T1000 (cell line): ENCODE measurements at places on chromosomes 5 and 9.

DNA sequence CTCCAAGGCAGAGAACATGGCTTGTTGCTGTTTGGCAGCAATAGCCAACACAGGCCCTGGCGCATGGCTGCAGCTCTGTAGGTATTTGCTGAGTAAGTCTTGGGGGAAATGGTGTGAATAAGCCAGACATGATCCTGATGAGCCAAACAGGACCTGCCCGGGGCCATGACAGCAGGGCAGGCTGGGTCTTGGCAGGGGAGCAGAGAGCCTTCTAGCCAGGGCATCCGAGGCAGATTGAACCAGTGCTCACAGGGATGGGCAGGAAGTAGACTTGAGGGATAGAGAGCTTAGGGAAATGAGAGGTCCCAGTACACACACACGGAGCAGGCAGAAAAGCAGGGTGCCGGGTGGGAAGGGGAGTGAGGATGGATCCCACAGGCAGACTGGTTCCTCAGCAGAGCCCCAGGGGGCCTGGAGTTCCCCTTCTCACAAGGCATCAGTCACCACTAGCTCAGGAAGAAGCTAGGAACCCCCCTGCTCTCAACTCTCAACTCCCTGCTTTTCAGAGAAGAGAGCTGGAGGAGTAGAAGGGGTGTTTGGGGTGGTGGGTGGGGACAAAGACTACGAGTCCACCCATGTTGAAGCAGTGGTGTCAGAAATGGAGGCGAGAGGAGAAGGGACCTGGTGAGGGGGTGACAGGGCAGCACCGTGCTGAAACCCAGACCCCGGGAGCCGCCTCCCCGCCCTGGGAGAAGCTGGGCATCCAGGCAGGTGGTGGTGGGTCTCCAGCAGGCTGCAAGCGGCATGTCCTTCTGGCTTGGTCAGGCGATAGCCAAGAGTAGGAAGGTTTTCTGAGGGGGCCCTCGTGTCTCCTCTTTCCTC is 111.1 kb downstream of the RGS3 start:
- DNase-seq: no peak

DNA sequence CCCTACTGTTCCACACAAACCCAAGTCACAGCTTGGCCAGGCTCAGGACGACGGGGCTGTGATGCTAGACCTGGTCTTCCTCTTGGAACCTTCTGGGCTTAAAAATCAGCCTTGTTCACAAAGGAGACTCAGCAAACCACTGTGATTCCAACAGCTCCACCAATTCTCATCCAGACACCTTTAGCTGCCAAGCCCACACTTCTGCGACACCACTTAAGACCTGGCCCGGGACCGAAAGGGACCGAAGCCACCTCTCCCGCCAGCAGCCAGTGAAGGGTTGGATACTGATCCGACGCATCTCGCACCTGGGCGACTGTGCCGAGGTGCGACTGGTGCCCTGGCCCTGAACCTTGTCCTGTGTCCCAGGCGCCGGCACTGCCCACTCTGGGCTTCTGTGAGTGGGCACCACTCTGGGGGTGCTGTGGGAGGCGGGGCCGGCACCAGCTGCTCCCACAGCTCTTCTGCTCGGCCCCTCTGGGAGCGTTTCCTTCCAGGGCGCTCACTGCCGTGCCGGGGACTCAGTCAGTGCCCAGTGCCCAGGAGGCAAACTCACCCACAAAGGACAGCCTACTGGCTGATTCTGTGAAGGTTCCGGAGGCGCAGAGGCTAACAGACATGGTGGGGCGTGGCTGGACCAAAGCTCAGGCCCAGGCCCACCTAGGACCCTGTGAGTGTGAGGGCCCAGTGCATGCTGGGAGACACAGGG is 50.9 kb downstream of the EXD3 start:
- no peak for DNase-seq

- no peak for DNase-seq
Observed at GRCh38 chr5:112635771-112636731, 101.6 kb upstream of the APC start.

- no peak for DNase-seq
Observed at GRCh38 chr5:169945831-169946261, 34.4 kb downstream of the INSYN2B start.

DNA sequence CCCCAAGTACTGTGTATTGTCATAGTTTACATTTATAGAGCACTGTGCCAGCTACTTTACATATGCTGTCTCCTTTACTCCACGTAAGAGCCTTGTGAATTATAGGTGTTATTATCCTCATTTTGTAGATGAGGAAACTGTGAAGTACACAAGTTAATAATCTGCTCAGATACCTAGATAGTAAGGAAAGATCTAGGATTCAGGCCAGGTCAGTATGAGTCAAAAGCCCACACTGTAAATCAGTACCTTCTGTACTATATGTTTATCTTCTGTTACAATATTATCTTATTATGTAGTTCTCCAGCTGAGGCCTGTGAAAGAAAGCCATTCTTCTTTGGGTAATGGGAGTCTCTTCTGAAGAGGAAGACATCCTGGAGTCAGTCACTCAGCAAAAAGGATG is 72.4 kb upstream of the TLX3 start:
- no peak for DNase-seq
